ENCODE measurements at places on chromosomes 7 and 10.

- no peak for DNase-seq
Measured at GRCh38 chr10:131644289-131644688, 256.5 kb upstream of the PPP2R2D start.

DNA sequence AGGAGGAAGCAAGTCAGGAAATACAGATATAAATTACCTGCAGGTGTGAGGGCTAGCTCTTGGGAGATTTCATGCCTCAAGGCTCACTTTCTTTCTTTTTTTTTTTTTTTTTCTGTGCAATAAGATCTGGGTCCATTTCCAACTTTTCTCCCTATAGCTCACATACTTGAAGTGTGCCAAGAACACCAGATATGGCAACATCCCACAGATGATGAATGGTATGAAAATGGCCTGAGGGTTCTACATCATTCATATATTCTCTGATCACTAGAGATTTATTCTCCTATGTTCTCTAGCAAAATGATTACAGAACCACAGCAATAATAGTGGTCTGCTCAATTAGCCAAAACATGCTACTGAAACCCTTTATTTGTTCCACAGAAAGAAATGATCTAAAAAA lies 117.2 kb downstream of the LRRTM3 start:
- DNase-seq: no peak

DNA sequence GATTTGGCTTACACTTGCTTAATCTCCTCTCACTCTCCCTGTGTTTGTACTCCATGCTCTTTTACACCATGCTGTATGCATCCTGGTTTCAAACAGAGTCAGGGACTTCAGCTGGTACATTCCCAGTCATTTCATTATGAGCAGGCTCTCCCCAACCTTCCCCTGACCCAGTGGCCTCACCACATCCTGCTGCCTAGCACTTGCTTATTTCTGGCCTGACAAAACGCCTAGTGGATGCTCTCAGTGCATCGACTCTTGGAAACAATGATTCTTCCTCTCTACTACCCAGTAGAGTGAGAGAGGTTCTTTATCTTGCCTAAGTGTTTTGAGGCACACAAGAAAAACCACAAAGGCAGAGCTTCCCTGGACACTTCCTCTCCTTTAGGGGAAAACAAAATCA lies 63.4 kb downstream of the CAV1 start:
- DNase-seq: no peak

DNA sequence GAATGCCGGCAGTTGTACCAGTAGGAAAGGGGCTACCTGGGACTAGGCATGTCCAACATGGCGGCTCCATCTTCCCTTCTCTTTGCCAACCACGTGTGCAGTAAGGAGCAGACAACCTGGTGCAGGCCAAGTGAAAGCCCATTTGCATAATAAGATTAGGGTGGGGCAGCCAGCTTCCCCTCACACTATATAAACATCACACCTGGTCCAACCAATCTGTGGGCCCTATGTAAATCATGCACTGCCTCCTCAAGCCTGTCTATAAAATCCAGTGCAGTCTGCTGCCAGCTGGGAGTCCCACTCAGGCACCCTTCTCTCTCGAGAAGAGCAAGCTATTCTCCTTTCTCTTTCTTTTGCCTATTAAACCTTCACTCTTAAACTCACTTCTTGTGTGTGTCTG lies 429.3 kb downstream of the CALN1 start:
- no peak for DNase-seq

DNA sequence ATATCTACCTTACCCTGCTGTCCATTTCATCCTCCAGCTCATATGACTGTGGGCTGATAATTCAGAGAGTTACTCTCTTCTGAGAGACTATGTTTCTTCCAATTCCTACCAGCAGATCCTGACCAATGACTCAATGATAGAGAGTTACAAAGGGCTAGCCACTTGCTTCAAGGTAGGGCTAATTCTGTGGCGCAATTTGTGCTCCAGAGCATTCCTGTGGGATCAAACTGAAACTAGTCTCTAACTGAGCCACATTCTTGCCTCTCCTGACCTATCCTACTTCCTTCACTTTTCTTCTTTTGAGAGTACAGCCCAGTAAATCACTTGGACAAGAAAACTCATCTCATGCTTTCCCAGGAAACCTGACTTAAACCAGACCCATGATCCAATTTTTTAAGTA lies 17.9 kb upstream of the ASZ1 start:
- no peak for DNase-seq

DNA sequence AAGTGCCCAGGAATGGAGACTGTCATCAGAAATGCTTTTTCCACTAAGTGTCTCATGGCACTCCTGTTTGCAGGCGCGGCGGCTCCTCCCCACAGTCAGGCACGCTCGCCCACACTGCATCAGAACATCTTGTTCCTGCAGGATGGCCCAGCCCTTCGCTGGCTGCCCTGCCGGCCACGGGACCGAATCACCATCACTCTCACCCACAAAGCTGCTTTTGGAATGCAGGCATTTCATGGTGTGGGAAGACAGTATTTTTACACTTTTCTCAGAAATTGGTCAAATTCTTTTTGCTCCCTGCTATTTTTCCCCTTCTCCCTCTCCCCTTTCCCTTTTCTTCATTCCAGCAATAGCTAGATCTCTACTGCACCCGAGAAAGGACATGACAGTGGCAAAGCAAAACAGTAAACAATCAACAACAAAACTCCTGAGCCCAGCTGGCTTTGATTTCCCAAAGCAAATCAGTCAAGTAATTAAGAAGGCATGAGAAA lies 176.1 kb upstream of the TNS3 start:
- no peak for DNase-seq

GRCh38 chr10:43132867-43133787 lies 5.1 kb upstream of the CSGALNACT2 start:
- DNase-seq: no peak

- no peak for DNase-seq
Measured at GRCh38 chr7:269721-270120, 20.2 kb upstream of the FOXL3 start.
